ENCODE measurements at places on chromosomes 11 and 22.

DNA sequence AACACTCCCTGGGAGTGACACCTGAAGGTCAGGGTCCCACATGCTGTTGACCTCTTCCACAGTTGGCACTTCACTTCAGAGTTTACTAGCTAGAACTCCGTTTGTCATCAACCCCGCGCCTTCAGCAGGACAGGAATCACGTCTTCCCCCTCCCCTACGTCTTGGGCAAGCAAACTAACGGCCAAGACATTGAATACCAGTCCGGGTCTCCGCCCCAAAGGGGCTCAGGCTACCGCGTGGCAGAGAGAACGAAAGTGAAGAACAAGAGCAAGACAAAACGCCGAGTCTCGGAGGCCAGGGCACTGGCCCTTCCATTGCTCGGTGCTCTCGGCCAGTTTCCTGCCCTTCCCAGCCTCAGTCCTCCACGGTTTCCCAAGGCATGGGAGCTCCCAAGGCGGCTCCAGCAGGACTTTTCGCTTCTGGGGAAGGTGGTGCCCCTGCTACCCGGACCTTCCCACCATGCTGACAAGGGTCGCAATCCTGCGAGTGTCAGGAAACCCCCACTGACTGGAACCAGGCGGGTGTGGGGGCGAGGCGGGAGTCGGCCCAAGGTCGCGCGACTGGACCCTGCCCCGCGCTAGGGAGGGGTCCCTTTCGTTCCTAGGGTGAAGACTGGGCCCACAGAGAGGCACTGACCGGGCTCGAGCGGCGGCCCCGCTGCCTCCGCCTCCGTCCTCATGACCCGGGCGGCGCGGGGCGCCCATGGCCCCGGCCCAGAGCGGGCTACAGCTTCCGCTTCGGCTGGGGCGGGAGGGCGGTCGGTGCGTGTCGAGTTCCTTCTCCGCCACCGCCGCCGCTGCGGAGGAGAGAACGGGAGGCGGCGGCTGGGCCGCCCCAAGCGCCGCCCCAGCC lies at the start of gene GUCD1:
Gene GUCD1 (minus strand): TSS at position 826 of the 852 bp plus-strand sequence. CDS start 147 bp downstream, at position 679.
- DNase-seq, result peak; percentile 49

DNA sequence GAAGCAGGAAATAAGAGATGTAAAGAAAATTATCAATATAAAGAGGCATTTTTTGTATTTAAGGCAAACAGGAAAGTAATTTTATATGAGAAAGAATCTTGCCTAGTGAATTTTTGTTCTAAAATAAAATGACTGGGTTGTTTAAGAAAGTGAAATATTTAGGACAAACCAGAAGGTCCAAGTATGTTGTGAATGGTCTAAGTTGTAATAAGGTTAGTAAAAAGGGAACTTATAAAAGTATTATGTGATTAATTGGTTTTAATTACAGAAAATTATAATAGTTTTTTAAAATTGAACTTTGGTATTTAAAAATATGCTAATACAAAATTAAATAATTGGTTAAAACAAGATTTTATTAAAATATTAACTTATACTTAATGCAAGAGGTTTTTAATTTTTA lies 26.6 kb upstream of the EI24 start:
- no peak for DNase-seq

GRCh38 chr11:17010851-17011420 lies 3.3 kb downstream of the PLEKHA7 start:
- no peak for DNase-seq

- DNase-seq, result no peak
These were observed 425.8 kb upstream of the B3GAT1 start for GRCh38 chr11:134837887-134838232.

DNA sequence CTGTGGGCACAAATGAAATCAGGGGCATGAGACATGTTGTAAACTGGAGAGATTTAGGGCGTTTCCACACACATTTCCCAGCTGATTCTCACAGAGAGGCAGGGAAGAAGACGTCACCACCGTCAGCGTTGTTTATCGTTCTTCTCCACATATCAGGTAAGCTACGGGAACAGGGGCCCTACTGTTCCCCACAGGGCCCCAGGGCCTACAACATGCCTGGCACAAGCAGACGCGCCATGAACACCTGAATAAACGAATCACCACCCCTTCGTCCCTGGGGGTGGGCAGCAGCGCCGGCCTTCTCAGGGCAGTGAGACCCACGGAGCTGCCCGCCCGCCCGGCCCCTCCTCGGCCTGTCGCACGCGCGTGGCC lies 342 bp downstream of the EFCAB6 start:
- peak; percentile 57 for DNase-seq

GRCh38 chr11:86335131-86335767 lies 33.2 kb downstream of the HIKESHI start:
- DNase-seq, result no peak

DNA sequence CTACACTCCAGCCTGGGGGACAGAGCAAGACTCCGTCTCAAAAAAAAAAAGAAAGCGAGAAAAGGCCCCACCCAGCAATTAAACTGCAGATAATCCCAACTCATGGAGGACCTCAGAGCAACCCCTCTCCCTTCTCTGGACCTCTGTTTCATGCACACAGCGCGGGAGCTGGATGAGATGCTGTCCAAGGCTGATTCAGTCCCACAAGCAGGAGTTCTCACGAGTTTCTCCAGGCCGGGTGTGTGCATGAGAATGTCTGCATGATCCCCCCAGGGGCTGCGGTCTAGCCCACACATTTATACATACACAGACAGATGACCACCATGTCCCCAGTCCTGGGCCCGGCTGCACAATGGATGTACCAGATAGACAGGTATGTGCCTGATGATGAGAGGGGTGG lies 19.4 kb downstream of the ELFN2 start:
- DNase-seq, result no peak

DNA sequence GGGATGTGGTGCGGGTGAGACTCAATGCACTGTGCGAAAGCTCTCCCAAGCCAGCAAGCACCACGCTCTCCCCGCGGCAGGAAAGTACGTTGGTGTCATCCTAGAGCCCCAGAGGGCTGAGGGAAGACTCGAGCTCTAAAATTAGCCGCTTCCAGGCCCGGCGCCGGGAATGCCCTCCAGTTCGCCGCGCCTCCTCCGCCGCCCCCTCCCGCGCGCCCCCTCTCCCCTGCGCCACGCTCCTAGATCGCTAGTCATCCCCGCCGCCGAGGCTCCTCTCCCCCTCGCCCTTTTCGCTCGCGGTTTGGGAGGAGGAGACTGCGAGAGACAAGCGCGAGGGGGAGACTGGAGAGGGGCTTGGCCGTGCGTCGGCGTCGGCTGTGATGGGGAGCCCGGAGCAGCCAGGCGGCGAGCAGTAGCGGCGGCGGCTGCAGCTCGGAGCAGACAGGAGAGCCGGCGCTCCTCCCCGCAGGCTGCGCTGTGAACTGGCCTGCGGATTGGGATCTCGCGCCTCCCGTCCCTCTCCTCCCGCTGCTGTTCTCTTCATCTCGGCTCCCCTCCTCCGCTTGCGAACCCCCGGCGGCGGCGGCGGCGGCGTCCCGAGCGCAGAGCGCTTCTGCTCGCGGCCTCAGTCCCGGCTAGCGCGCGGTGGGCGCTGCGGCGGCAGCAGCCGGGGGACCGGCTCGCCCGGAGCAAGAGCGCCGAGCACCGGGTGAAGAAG lies at the start of gene FAT3:
Gene FAT3 (plus strand): TSS at position 412 of the 718 bp plus-strand sequence. CDS start 127,295 bp downstream, outside the sequence.
- DNase-seq, result no peak

DNA sequence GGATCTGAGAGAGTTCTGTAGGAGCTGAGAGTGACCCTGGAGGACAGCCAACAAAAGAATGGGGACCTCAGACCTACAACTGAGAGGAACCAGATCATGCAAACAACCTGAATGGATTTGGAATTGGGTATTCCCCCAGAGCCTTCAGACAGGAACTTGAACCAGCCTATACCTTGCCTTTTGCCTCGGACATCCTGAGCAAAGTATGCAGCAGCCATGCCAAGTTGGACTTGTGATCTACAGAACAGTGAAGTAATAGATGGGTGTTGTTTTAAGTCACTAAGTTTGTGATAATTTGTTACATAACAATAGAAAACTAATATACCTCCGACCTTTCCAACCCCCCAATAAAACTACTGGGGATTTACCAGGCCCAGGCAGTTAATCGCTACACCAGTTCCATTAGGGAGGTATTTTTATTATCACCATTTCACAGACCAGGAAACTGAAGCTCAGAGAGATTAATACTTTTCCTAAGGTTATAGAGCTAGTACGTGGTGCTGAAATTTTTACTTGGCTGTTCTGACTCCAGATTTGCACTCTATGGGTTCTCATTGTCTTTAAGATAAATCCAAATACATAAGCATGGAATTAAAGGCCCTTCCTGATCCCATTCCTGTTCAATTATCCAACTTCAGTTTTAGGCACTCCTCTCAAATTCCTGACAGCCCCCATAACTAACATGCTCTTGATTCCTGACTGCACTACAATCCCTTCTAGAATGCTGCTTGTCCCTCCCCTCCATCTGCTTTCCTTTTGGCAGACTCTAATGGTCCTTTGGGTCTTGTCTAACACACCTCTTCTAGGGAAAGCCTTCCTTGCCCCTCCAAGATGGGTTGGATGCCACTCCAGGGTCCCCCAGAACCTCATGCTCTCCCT lies 1.7 kb upstream of the RASSF10 start:
- DNase-seq, result no peak

DNA sequence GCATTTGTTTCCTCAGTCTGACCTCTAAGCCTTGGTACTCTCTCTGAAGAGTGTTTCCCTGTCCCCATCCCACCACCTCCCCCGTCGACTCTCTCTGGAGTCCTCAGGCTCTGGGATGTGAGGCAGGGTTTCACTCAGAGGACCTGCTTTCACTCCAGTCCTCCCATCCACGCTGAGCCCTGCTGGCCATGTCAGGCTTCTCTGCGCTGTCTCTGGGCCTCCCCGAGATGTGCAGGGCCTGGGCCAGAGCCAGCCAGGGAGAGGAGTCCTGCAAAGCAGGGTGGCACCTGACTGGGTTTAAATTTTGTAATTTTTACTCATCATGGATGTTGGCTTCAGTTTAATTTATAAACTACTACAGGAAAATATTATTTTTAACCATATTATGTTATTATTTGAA lies 3.3 kb downstream of the SCGB2A2 start:
- no peak for DNase-seq

GRCh38 chr11:124756753-124757227 lies 4.7 kb upstream of the VSIG2 start:
- DNase-seq, result no peak

- no peak for DNase-seq
These were observed 1.0 kb upstream of the CHRM1 start for GRCh38 chr11:62922189-62922589.

DNA sequence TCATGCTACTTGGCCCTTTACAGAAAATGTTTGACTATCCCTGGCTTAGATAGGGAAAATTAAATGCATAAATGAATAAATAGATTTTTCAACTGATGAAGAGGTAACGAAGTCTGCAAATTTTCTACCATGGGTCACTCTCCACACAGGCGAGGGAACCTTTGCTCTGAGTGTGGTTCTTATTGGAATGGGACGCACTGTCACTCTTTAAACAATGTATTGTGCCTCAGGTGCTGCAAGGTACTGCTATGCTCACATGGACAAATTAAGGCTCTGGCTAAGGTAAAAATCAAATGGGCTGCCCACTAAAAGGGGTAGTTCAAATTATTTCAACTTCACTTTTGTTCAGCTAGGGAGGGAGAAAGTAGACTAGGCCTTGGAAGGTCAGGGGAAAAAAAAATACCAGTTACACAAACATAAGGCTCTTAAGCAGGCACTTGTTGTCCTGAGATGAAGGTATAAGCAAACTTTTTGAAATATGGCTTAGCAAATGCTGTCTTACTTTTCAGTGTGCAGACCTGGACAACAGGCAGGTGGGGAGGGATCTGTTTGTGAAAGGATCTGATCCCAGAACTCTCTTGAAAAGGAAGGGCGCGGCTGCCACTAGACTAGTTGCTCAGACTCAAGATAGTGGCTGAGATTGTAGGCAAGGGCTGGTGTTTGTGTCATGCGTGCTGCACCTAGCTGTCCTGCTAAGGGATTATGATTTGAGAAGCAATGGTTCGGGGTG lies 99.5 kb downstream of the ADAMTS15 start:
- DNase-seq, result no peak

GRCh38 chr11:75577207-75577606 lies 15.2 kb downstream of the SERPINH1 start:
- peak; percentile 50 for DNase-seq

DNA sequence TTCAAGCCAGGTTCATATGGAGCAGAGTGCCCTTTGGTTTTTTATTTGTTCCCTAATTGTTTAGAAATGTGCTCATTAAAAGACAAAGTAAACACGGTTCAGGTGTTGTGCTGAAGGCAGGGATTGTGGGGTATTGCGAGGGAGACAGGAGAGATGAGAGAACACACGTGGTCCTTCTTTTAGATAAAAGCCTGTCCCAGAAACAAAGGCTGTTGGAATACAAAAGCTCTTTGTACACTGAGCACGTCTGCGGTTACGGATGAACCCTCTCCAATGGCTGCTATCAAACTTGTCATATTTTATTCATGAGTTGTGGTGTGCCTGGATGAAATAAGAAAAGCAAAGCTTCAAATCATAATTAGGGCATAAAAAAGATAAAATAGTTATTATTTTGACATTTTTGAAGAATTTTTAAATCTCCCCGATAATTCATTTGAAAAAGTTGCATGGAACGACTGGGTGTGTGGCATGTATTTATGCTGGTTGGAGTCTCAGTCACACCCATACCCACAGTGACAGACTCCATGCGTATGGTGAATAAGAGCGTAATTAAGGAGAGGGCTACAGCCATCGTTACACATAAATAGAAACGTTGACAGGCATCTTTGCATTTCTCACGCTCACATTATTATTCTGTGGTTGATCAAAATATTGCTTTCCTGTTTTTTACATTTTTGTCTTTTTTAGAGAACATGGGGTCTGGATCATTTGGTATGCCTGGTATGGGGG lies 92.9 kb downstream of the NELL1 start:
- DNase-seq, result no peak

GRCh38 chr22:32996702-32997101 lies 61.5 kb downstream of the SYN3 start:
- no peak for DNase-seq

- peak; percentile 90 for DNase-seq
These were observed 61.1 kb downstream of the WT1 start for GRCh38 chr11:32374261-32374711.

DNA sequence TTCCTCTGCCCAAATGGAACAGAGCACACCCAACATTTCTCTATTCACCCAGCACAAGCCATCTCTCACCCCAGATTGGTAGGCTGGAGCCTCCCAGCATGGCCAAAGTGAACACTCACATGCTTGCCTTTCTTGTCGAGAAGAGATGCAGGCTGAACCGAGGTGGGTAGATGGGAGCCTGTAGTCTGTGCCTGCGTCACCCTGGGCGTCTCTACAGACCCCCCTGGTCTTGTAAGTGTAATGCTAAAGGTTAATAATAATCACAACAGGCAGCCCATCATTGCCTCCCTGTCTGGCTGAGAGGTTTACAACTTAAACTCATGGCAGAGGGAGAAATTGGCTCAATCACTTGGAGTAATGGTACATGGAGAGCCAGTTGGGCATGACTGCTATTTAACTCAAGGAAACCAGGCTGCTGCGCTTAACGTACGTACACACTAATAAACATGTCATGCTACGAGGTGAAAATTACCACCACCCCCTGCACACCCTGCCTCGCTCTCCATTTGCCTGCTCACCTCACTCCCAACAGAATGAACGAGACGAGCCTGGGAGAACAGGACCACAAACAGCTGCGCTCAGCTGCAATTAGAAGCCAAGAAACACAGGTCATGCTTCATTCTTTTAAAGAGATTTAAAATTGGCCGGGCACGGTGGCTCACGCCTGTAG lies 9.1 kb upstream of the ZBTB16 start:
- DNase-seq, result no peak

GRCh38 chr22:31173386-31174145 lies 13.6 kb downstream of the RNF185 start:
- DNase-seq, result no peak

- no peak for DNase-seq
These were observed 28.0 kb upstream of the ZBED5 start for GRCh38 chr11:10885703-10886363.

- peak; percentile 15 for DNase-seq
These were observed 890 bp upstream of the ARFGAP3 start for GRCh38 chr22:42857845-42858481.
